Trophoblast cell (in vitro differentiated cells and primary cell): ENCODE measurements at places on chromosomes 7 and 10.
A peak's percentile ranks its signal among the peaks of the same experiment; 100 is the strongest.

- DNase-seq: peak; percentile 20
Measured at GRCh38 chr7:2019711-2020511, 212.8 kb downstream of the MAD1L1 start.

DNA sequence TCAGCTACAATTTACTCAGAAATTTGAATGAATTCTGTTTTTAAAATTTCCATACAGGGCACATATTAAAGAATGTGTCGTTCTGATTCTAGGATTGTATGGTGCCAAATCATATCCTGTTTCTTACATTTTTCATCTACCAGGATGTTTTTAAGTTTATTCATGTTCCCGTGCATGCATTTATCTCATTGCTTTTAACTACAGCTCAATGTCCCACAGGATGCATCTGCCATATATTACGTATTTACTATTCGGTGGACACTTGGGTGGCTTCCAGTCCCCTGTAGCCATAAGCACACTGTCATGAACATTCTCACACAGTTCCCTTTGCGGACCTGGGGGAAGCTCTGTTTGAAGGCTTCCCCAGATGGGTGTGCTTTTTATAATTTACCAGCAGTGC, 122.3 kb downstream of the CCDC71L start:
- DNase-seq: no peak

DNA sequence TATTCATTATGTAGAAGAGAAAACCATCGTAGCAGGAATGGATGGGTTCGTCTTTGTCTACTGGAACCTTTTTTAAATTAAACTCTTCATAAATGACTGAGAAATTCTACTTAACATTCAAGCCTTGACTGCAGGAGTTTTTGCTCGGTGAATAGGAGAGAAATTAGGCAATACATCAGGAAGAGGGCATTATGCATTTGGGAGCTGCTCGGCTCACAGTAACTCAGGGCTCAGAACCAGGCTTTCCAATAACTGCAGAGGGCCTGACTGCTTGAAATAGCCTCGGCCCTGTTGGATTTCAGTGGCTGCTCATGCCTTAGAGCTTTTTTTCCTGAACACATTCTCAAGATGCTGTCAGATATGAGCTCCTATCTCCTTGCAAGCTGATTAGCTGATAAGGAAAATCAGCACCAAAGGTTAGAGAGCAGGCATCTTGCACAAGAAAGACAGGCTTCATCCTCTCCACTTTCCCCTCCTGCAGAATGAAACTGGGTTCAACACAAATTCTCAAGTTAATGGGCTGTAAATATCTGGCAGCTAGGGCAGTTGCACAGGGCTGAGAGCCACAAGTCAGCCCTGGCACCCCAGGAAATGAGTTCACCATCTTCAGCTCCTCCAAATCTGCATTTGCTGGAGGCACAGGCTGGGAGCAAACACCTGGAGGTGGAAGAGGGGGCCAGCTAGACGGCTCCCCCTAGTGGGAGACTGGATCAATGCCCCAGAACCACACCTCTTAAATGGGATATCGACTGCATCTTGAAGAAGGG, 24.3 kb downstream of the TECTB start:
- peak; percentile 94 for DNase-seq

GRCh38 chr10:82737549-82737948, 862.6 kb downstream of the NRG3 start:
- no peak for DNase-seq

DNA sequence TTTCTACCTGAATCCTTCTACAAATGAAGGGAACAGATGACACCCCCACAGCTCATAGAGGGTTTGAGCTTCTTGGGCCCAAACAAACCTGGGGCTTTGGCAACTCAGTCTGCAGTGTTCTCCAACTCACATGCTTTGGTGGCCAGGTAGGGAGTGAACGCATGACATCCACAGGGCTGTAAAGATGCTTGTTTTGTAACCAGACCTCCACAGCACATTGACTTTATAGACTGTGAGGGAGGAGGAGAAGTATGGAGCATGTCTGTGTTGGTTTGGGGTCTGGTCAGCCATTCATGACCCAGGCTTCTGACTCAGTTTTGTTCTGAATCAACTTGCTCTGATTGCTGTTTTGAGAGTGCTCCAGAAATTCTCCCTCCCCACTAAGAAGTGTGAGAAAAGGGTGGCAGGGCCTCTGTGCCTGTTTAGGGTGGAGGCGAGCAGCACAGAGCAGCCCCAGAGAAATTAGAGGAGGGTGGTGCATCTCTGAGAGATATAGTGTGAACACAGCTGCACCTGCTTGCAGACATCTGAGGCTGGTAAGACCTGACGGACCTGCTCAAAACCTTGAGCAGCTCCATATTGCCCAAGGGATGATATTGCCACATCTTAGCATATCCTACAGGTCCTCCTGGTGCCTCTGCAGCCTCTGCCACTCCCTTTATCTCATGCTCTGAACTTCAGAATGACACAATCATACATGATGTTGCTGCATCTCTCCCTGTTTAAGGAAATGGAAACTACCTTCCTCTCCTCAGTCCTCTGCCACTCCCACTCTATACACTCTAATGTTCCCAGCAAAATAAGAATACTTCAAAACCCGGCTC, 287.7 kb downstream of the ABCA13 start:
- peak; percentile 46 for DNase-seq

DNA sequence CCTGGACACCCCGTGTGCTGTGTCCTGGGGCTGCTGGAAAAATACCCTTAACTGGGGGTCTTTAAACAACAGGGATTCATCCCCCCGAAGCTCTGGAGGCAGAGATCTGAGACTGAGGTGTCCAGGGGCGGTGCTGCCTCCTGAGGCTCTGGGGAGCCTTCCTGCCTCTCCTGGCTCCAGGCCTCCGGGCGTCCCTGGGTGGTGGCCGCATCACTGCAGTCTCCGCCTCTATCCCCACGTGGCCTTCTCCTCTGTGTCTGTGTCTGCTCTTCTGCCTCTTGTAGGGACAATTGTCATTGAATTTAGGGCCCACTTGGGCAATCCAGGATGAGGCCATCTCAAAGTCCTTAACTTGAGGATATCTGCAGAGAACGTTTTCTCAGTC, 216.6 kb downstream of the WDR37 start:
- DNase-seq: no peak

- DNase-seq: peak; percentile 87
Measured at GRCh38 chr7:30093420-30093952, 41.3 kb upstream of the MTURN start.

GRCh38 chr7:105911961-105912575, 35.7 kb upstream of the ATXN7L1 start:
- DNase-seq: no peak

- no peak for DNase-seq
Measured at GRCh38 chr7:86647385-86648094, 3.8 kb downstream of the GRM3 start.

- DNase-seq: peak; percentile 13
Measured at GRCh38 chr7:117706210-117706609, 167.0 kb downstream of the CTTNBP2 start.

DNA sequence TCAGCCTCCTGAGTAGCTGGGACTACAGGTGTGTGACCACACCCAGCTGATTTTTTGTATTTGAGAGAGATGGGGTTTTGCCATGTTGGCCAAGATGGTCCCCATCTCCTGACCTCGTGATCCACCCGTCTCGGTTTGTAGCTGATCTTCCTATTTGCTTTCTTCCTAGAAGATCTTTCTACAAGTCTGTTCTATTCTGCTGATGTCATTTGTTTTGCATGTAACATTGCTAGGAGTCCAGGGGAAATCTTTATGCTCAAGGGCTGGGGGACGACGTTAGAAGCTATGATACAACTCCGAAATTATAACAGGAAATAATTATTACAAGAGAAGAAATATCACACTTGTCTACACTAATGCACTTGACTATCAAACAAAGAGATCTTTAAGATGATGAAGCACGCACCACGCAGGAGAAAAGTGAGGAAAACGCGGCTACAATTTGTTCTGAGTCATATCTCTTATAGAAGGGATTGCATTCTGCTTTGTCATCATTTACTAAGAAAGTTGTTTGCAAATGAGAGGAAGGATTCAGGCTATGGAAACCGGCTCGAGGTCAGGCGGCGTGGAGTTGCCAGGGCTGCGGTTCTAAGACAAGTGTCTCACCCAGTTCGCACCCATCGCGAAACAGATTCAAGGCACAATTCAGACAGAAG, 103.0 kb upstream of the CARD11 start:
- peak; percentile 69 for DNase-seq

DNA sequence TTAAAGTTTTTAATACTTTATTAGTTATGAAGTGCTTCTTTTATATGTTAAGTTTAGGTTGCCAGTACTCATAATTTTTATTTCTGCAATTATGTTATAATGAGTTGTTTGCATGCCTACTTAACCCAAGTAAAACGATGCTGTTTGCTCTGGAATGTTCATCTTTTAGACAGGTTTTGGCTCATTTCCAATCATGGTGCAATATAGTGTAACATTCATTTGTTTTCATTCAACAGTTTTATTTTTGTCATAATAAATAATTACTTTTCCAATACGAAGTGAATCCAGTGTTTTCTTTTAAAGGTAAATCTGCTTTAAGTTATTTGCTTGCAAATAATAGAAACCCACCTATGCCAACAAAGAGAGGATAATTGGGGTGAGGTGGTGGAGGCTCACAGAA, 22.1 kb downstream of the ARL5B start:
- no peak for DNase-seq

- peak; percentile 67 for DNase-seq
Measured at GRCh38 chr7:77696643-77697534, 630 bp downstream of the RSBN1L start.

GRCh38 chr7:143385891-143386781, 5.0 kb downstream of the ZYX start:
- peak; percentile 11 for DNase-seq

- DNase-seq: no peak
Measured at GRCh38 chr7:156379324-156380070, 261.1 kb upstream of the RNF32 start.

- no peak for DNase-seq
Measured at GRCh38 chr7:158252081-158252836, 335.4 kb downstream of the PTPRN2 start.

DNA sequence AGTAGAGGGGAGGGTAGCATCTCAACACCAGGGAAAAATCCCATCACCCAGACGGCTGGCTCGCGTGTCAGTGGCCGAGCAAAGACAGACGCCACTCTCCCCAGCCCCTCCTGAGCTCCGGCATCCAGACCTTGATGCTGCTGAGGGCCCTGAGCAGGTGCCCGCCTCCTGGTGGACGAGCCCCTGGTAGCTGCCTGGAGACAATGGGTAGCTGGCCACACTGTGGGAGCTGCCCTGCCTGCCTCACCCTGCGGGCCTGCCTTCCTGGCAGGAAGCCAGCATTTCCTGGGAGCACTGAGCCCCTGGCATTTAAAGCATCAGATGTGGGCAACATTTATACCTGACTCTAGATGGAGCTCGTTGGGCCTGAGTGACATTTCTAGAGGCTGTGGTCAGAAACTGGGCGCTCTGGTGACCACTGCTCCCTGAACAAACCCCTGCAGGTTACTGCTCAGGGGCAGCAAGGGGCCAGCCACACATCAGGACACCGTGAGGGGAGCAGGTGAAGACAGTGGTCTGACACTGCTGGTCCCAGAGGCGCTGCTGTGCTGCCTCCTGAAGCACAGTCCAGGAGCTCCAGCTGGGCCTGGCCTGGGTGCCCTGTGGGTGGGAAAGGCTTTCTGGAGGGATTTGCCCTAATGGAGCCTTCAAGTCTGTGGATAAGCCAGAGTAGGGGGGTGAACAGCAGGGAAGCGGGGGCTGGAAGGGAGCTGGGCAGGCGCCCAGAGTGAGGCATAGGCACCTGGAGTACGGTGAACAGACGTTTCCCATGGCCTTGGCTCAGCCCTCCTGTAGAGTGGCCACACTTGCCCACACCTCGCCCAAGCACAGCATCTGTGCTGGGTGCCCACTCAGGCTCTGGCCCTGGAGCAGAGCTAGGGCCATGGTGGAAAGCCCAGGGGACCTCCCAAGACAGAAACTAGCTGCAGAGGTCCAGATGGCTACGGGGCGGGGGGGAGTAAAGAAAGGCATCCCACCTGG, 138.7 kb downstream of the MAPK8 start:
- no peak for DNase-seq

GRCh38 chr10:129335942-129336341, 131.1 kb upstream of the MGMT start:
- no peak for DNase-seq

- peak; percentile 66 for DNase-seq
Measured at GRCh38 chr10:122648599-122649428, 50.8 kb downstream of the C10orf120 start.

DNA sequence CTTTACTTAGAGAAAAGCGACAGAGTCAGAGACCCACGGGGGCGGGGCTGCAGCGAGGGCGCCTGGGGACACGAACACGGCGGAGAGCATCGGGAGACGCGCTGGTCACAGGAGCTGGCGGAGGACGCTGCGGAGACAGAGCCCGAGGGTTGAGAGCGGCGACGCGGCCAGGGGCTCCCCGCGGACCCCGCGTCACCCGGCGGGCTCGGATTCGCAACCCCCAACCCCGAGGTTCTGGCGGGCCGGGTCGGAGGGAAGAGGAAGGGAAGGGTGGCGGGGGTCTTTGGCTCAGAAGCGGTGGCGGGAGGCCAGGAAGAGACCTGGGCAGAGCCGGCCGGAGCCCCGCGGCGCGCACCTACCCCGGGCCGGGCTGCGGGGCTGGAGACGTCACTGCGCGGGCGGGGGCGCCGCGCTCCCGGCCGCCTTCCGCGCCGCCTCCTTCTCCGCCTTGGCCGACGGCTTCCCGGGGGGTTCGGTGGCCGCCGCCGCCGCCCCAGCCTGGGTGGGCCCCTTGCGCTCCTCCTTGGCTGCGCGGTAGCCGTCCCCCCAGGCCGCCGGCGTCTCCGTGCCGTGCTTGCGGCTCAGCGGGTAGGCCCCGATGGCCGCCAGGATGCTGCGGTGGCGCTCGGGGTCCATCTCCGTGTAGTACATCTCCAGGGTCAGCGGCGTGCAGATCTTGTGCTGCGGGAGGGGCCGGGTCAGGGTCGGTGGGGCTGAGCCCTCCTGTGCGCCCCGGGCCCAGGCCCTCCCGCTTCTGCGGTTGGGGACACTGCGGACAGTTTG, 11.1 kb downstream of the CALY start:
- DNase-seq: no peak

- DNase-seq: no peak
Measured at GRCh38 chr7:132564090-132564489, 12.2 kb downstream of the PLXNA4 start.

GRCh38 chr10:104323085-104323484, 15.2 kb downstream of the ITPRIP start:
- DNase-seq: no peak

DNA sequence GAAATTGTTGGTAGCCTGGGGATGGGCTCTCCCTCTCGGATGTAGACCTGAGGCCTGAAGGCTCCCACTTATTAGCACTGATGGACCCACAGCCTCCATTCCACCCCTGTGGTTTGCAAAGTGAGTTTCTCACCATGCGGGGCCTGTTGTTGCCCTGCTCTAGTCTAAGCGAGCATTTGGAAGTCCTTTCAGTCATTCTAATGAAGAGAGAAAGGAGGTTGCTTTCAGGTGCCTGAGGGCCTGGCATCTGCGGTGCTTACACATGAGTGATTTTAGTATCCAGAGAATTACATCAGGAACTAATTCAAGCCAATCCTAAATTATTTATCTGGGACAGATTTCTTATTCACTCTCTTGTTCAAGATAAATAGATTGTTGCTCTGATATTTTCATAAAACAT, 61.6 kb downstream of the NAMPT start:
- no peak for DNase-seq
